ENCODE measurements at places on chromosomes 11 and 22. TPM values are rescaled to one million over a fixed set of nuclear protein-coding genes. Genes with fewer than 3 reads are reported as not detected.

Gene SLC5A4
- not detected for total RNA-seq

Gene OR51E1
- not detected for total RNA-seq

Gene GNAZ
- total RNA-seq, result 0.37 TPM

Gene RHOD
- 0.35 TPM for total RNA-seq

Gene PTPRJ
- 75.2 TPM for total RNA-seq

Gene NLRP14
- total RNA-seq, result not detected

Gene PRR33
- total RNA-seq, result 0.05 TPM

Gene KCNE3
- total RNA-seq, result not detected

Gene PNPLA5
- not detected for total RNA-seq

Gene GGT5
- 0.35 TPM for total RNA-seq

Gene SCGB1D4
- not detected for total RNA-seq

Gene PICALM
- total RNA-seq, result 89.4 TPM

Gene UBQLN3
- total RNA-seq, result not detected

Gene KCTD14
- 0.19 TPM for total RNA-seq

Gene DNAJB7
- not detected for total RNA-seq

Gene NXPE1
- not detected for total RNA-seq

Gene PATL1
- 47.2 TPM for total RNA-seq

Gene TMEM191B
- 3.5 TPM for total RNA-seq

Gene TREH
- not detected for total RNA-seq

Gene DDX25
- 0.12 TPM for total RNA-seq

Gene MRGPRX2
- not detected for total RNA-seq

Gene NRIP3
- 0.75 TPM for total RNA-seq

Gene OR4D5
- total RNA-seq, result not detected

Gene TSPAN32
- total RNA-seq, result 98.9 TPM

Gene TEX12
- 0.35 TPM for total RNA-seq

Gene BIK
- total RNA-seq, result 1.4 TPM

Gene OR4A16
- total RNA-seq, result not detected

Gene NAALAD2
- not detected for total RNA-seq

Gene MS4A3
- not detected for total RNA-seq

Gene APOC3
- total RNA-seq, result not detected

Gene LRRC55
- total RNA-seq, result not detected

Gene GVQW3
- total RNA-seq, result 5.7 TPM

Gene TRIM49
- total RNA-seq, result not detected

Gene OTOG
- total RNA-seq, result not detected

Gene PAMR1
- not detected for total RNA-seq

Gene CSNK2A3
- total RNA-seq, result 1.0 TPM

Gene RASD2
- total RNA-seq, result not detected

Gene CARNS1
- 1.2 TPM for total RNA-seq

Gene IL17REL
- total RNA-seq, result not detected

Gene OR51B4
- total RNA-seq, result not detected

Gene C22orf31
- total RNA-seq, result not detected

Gene SEPTIN5
- not detected for total RNA-seq

Gene PLEKHB1
- 13.6 TPM for total RNA-seq

Gene GRM5
- not detected for total RNA-seq

Gene TMEM121B
- 0.05 TPM for total RNA-seq

Gene STK33
- total RNA-seq, result 1.1 TPM

Gene C1QTNF4
- not detected for total RNA-seq

Gene POTEH
- total RNA-seq, result not detected

Gene SCGB1D2
- not detected for total RNA-seq

Gene TESMIN
- total RNA-seq, result 8.1 TPM

Gene MOGAT2
- total RNA-seq, result not detected

Gene NCR3LG1
- total RNA-seq, result 0.42 TPM

Gene KCNQ1
- 20.4 TPM for total RNA-seq

Gene KAT5
- 72.3 TPM for total RNA-seq

Gene OR5A1
- not detected for total RNA-seq

Gene DENND5A
- 70.2 TPM for total RNA-seq

Gene KCNJ1
- not detected for total RNA-seq

Gene CARD16
- 98.8 TPM for total RNA-seq

Gene OR52E8
- not detected for total RNA-seq
